ENCODE measurements at places on chromosomes 6 and 20.

DNA sequence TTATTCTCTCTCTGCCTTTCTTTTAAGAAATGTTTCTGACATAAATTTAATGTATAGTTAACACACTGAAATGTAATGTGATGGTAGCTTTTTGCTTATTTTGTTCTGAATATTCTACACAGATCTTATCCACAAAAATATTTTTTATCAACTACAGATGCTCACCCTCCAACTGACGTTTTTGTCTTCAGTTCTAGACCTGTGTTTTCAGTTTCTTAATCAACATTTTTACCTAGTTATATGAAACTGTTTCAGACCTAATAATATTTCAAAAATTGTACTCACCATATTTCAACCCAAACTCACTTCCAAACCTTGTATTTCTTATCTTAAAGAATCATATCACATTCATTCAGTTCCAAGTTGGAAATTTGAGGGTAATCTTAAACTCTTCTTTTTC is 452.8 kb downstream of the RFPL4B start:
- DNase-seq: no peak

GRCh38 chr6:20916086-20916485 is 381.8 kb downstream of the CDKAL1 start:
- no peak for DNase-seq

GRCh38 chr6:123668965-123669591 is 32.3 kb upstream of the TRDN start:
- DNase-seq: no peak

GRCh38 chr20:55174635-55175034 is 699.2 kb downstream of the DOK5 start:
- no peak for DNase-seq

- DNase-seq: no peak
Observed at GRCh38 chr20:19349879-19350278, 137.4 kb downstream of the SLC24A3 start.

- DNase-seq: no peak
Observed at GRCh38 chr20:13487202-13487601, 151.5 kb downstream of the TASP1 start.

DNA sequence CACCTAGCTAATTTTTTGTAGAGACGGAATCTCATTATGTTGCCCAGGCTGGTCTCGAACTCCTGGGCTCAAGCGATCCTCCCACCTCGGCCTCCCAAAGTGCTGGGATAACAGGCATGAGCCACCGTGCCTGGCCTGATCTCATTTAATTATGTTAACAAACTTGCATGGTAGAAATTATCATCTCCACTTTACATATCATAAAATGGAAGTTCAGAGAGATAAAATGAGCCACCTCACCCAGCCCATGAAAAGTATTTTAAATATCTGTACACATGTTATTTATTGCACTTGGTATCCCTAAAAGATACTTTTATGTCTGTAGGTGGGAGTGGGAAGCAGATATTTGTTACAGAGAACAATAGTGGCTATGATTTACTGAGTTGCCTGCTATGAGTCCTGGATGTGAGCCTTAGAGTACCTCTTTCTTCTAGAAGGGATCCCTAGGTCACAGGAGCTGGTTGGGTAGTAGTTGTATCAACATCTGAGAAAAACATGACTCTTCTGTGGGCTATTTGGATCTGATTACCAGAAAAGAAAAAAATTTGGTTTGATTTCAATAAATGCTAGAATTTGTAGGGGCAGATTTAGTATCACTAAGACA is 52.4 kb upstream of the EIF2S2 start:
- DNase-seq: no peak

DNA sequence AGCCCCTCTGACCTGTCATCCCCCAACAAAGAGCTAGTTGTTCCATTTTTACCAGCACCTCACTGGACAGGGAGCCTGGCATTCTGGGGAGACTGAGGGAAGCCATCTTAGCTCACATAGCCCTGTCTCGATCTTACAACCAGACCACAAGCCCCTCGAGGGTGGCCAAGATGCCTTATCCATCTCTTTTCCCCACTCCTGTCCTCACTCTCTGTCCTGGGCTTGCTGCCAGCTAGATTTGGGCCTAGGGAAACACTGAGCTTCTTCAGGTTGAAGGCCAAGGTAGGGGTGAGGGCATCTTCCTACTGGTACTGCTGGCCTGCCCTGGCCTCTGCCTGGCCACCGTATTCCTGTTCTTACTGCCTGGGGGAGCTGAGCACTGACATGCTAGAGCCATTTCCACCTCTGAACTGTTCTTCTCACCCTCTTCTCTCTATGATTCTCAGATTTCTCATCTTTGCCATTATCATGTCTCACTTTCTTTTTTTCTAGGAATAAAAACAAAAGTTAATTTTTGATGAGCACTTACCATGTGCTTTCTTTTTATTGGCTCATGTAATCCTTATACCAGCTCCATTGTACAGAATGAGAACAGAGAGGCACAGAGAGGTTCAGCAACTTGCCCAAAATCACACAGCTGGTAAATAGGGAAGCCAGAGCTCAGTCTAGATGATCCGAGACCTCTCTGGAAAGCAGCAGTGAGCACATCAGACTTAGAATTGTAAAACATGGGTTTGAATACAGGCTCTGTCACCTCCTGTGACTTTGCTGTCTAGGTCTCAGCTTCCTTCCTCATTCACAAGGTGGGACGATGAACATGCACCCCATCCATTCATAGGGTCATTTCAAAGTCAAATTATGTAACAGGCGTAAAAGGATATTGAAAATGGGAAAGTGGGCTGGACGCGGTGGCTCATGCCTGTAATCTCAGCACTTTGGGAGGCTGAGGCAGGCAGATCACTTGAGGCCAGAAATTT is 28.7 kb downstream of the FGD2 start:
- DNase-seq: no peak

GRCh38 chr20:53949319-53949839 is 121.0 kb downstream of the BCAS1 start:
- DNase-seq: peak; percentile 45

- DNase-seq: no peak
Observed at GRCh38 chr6:4243237-4243636, 107.9 kb upstream of the ECI2 start.

DNA sequence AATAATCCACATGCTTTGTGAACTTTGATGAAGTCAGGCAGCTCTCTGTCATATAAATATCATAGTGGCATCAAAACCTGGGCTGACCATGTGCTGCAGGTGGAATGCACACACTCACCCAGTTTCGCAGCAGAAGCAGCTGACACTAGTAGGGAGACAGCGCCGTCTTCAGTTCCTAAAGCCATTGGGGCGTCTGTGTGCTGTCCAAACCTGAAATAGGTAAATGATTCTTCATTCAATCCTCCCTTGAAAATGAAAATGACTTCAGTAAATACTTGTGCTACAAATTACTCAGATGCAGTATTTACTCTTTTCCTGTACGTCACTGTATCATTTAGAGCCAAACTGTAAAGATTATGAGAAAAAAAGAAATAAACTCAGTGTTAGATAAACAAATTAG is 127.5 kb downstream of the EYA4 start:
- no peak for DNase-seq

GRCh38 chr20:57718490-57719009 is 8.7 kb upstream of the PMEPA1 start:
- peak; percentile 86 for DNase-seq

- DNase-seq: no peak
Observed at GRCh38 chr6:152329638-152330448, 307.3 kb downstream of the SYNE1 start.

DNA sequence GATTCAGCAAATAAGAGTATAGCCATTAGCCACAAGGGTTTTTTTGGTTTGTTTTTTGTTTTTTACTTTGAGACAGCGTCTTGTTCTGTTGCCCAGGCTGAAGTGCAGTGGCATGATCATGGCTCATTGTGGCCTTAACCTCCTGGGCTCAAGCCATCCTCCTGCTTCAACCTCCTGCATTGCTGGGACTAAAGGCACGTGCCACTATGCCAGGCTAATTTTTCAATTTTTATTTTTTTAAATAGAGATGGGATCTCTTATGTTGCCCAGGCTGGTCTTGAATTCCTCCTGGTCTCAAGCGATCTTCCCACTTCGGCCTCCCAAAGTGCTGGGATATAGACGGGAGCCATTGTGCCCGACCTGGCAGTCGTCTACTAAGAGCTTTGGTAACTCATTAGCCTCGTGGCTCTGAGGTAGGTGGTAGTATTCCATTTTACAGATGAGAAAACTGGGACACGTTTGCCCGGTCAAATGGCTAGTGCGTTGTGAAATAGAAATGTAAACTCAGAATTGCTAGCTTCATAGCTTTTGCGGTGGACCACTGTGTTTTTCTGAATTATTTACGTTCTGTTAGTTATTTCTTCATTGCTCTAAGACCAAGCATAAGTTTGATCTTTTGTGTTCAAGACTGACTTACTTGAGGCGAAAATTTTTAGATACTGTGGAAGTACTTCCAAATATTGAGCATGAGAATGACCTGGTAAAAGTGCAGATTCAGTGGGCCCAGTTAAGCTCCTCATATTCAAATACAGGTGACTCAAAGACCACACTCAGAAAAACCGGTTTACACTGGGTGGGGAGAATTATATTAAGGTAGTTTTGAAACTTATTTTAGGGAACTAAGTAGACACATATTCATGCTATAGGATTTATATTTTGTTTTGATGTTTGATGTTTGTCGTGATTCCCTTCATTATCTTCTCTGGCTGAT is 2.1 kb downstream of the PANK2 start:
- no peak for DNase-seq

DNA sequence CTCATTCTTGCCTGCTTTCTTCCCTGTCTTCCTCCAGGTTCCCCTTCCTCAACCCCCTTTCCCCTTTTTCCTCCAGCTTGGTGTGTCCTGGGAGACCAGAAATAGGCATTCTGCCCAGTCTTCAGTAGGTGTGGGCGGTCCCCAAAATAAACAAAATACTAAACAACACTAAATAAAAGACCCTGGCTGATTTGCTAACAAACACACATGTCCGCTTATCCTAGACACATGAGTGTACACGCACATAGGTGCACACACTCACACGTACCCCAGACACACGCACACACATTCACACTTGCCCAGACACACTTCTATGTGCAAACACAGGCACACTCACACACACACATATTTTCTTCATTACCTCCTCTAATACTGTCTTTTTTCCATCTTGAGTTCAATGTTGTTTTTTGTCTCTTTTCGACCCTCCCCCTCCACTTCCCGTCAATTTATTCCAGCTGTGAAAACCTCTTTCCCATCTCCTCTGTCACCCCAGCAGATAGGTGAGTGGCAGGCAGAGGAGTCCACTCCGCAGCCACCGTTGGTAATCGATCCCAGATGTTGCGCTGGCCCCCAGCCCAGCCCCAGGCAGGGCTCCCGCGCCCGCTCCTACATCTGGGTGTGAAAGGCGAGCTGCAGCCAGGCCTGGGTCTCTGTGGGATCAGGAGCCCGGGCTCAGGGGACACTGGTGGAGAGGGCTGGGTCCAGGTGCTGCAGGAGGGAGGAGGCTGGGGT is 56.9 kb upstream of the FOXP4 start:
- DNase-seq: no peak

GRCh38 chr20:50366270-50367103 is 143.7 kb upstream of the PTPN1 start:
- DNase-seq: no peak

- DNase-seq: no peak
Observed at GRCh38 chr6:89139509-89140346, 6.1 kb upstream of the PM20D2 start.

Measured in memory B cell (primary cell).